ENCODE measurements at places on chromosomes 2 and 18. TPM values are rescaled to one million over a fixed set of nuclear protein-coding genes. Genes with fewer than 3 reads are reported as not detected.

Gene POTEF
- not detected for total RNA-seq

Gene CNTNAP5
- not detected for total RNA-seq

Gene TMEM200C
- not detected for total RNA-seq

Gene MSTN
- not detected for total RNA-seq

Gene R3HDM1
- total RNA-seq, result 34.9 TPM

Gene NCKAP5
- total RNA-seq, result 0.20 TPM

Gene SS18
- total RNA-seq, result 92.2 TPM

Gene FHOD3
- not detected for total RNA-seq

Gene RAX
- total RNA-seq, result not detected

Gene LINC00305
- total RNA-seq, result not detected

Gene PXDN
- total RNA-seq, result 2.5 TPM

All from natural killer cell (primary cell).